ENCODE measurements at places on chromosomes 4 and X. TPM values are rescaled to one million over a fixed set of nuclear protein-coding genes. Genes with fewer than 3 reads are reported as not detected.
A peak's percentile ranks its signal among the peaks of the same experiment; 100 is the strongest.

CXorf49B gene
- total RNA-seq = not detected

MAGEE1 gene
- total RNA-seq = 3.6 TPM

TNMD gene
- not detected for total RNA-seq

FOXO4 gene
- total RNA-seq = 6.8 TPM

SHROOM2 gene
- total RNA-seq = 11.8 TPM

SMIM10 gene
- total RNA-seq = not detected

PRSS12 gene
- 1.9 TPM for total RNA-seq

SH2D1A gene
- not detected for total RNA-seq

ATP2B3 gene
- total RNA-seq = not detected

- DNase-seq = no peak
Measured at GRCh38 chr4:25826074-25826752, 36.6 kb downstream of the SEL1L3 start.

- DNase-seq = no peak
Measured at GRCh38 chr4:47499700-47500099, 14.6 kb downstream of the ATP10D start.

- no peak for DNase-seq
Measured at GRCh38 chr4:48585401-48585800, 95.3 kb downstream of the ZAR1 start.

DNA sequence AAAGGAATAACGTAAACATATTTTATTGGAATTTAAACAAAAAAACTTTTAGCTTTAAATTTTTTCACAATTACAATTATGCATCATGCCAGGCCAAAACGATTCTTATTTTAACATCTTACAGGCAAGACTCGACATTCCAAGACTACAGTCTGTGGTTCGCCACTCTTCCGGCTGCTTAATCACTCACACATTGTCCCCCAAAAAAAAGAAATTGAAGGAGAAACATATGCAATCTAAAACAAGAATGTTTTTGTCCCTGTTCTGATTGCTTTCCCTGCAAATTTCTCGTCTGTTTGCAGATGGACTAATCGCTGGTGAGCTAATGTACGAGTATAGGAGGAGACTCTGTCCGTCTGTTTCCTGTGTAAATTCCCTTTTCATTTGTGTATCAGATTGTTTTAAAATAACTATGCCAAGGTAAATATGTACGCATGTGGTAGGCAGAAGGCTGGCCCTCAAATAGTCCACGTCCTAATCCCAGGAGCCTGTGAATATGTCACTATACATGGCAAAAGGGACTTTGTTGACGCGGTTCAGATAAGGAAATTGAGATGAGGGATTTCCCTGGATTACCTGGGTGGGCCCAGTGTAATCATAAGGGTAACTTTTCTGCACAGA, 37.7 kb upstream of the MTNR1A start:
- no peak for DNase-seq

- DNase-seq = peak; percentile 38
Measured at GRCh38 chrX:84339507-84340364, 151.7 kb upstream of the RPS6KA6 start.

DNA sequence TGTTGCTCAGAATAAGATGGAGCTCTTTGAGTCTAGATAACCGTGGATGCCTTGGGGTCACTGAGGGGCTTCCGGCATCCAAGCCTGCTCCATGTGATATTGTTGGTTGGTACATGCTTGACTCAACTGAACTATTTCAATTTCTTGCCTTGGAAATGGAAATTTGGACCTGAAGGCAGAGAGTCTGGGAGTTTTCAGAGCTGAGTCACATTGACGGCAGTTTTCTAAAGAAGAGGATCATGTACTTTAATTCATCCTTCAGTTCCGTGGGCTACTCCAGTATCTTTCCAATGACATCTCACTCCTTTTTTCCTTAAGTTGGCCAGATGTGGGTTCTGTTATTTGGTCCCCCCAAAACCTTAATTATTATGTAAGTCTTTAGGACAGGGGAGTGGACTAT, 100.5 kb downstream of the MFAP3L start:
- DNase-seq = no peak

- peak; percentile 60 for DNase-seq
Measured at GRCh38 chrX:124736553-124737270, 390.3 kb downstream of the SH2D1A start.

- no peak for DNase-seq
Measured at GRCh38 chr4:40848940-40849339, 99.2 kb downstream of the NSUN7 start.

DNA sequence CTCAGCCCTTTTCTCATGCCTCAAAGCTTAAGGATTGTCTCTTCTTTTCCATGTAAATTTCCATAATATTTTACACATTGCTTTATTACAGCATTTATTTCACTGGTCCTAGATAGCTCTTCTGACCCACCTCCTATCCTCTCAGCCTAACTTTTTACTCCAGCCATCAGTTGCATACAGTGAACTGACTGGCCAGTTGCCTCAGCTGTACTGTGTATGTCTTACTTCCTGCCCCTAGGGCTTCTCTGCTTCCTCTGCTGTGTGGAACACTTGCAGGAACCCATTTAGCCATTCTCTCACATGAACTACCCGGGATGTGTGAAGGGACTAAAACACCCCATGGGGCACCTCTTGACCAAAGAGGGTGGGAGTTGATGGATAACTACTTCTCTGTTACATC, 18.0 kb downstream of the C4orf33 start:
- DNase-seq = no peak

GRCh38 chr4:33054161-33054560, 2334.0 kb downstream of the PCDH7 start:
- DNase-seq = no peak

DNA sequence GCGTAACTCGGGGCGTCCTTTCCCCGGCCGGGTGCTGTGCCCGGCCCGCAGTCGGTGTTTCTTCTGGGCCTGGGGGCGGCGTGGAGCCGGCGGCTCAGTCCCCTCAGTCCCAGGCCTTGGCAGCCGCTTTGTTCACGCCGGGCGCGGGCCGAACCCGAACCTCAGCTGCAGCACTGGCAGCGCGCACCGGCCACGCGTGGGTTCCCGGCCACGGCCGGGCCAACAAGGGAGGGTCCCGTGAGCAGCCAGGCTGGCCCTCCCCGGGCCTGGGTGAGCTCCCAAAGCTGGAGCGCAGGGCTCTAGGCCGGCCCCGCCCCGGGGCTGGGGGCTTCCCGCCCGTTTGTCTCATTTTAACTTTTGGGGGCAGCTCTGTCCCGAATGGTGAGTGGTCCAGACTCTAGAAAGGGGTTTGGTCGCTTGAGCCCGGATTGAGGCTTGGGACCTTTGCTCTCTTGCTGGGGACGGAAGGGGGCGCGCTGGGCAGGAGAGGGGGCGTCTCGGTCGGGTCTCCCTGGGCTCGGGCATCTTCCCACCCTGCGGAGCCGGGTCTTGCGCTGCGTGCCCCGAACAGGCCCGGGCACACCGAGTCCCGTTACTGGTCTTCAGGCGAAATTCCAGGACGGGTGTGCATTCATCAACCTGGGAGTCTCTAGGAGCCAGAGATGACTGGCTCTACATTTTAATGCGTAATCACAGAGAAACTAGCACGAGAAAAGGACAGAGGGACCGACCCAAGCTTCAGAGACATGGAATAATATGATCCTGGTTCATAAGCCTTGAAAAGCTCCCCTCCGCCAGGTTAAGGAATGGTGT, 177.1 kb downstream of the CBR4 start:
- peak; percentile 79 for DNase-seq

GRCh38 chr4:167185465-167185864, 48.8 kb downstream of the SPOCK3 start:
- DNase-seq = no peak

- no peak for DNase-seq
Measured at GRCh38 chrX:42175843-42176242, 252.5 kb upstream of the CASK start.

- no peak for DNase-seq
Measured at GRCh38 chrX:118577041-118577440, 81.4 kb downstream of the DOCK11 start.

DNA sequence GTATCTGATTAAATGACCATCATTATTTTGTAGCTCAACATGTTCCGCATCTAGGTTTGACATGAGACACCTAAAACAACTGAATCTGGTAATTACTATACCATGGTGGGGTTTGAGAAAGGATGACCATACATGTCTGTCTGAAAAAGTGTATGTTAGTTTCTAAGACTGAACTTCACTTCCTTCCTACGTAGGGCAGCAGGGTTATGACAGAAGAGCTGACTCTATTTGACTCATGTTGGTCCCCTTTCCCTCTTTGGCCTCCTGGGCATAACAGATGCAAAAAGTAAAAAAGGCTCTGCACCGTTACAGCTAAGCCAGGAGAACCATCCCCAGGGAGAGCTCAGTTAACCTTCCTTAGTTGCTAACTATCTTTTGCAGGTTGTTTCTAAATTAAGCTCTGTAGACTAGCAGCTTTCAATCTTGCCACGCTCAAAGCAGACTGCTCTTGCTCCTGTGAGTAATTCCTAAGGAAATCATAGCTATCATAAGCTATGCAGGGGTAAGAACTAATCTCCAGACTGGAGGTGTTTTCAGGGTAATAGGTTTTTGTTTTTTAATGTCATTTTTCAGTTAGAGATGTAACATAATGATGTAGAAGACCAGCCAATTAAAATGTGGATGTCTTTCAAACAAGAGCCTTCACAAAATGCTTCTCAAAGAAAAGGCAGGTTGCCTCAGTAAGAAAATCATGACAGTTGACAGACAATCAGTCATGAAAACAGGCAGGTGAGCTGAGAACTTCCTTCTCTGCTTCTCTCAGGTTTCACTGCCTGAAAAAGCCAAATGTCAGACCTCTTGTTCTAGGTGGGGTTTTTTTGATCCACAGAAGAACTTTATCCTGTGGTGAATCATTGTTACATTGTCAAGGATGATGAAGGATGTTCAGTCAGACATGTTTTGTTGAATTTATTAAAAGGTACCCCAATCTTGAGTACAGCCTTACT, 66.9 kb upstream of the DAPP1 start:
- no peak for DNase-seq

- no peak for DNase-seq
Measured at GRCh38 chr4:72376901-72377300, 192.1 kb downstream of the ADAMTS3 start.

- DNase-seq = no peak
Measured at GRCh38 chr4:16692961-16693506, 205.4 kb downstream of the LDB2 start.

GRCh38 chrX:1265086-1265485, 3.5 kb upstream of the CSF2RA start:
- DNase-seq = no peak

- DNase-seq = peak; percentile 57
Measured at GRCh38 chr4:7876201-7876875, 63.3 kb downstream of the AFAP1 start.

GRCh38 chrX:39855748-39856129, 242.0 kb downstream of the BCOR start:
- no peak for DNase-seq

GRCh38 chr4:13892739-13893105, 265.2 kb upstream of the BOD1L1 start:
- DNase-seq = no peak

- DNase-seq = no peak
Measured at GRCh38 chr4:183191630-183192029, 92.6 kb downstream of the WWC2 start.

Data from neural progenitor cell (in vitro differentiated cells).